Ammon's horn (tissue), 1 donor: ENCODE measurements at places on chromosomes 5 and 9.
A peak's percentile ranks its signal among the peaks of the same experiment; 100 is the strongest.

DNA sequence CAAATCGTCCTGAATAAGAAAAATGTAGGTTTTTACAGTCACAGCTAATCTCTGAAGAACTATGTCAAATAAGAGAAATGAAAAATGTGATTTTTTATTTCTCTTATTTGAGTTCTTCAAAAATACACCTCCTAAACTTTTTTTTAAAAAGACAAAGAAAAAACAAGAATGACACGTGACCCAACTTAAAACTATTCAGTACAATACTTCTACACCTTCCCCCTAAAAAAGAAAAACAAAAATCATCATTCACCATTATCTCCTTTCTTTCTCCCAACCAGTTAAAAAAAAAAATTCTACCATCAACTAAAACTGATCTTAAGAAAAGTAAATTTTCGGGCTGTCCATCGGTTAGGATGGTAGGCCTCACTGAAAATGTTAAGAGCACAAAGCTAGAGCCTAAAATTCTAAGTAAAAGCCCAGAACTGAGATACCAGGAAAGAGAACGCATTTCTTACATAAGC, 2.1 kb downstream of the RNF145 start:
- DNase-seq = no peak

GRCh38 chr9:77514886-77515711, 133.0 kb downstream of the GNA14 start:
- peak; percentile 50 for DNase-seq

- DNase-seq = no peak
Observed at GRCh38 chr5:14771189-14771588, 100.4 kb downstream of the ANKH start.

- DNase-seq = no peak
Observed at GRCh38 chr9:129665389-129665775, at the start of gene PRRX2. Gene PRRX2 (plus strand): TSS chr9:129665647. CDS start chr9:129665868, 221 bp downstream.

DNA sequence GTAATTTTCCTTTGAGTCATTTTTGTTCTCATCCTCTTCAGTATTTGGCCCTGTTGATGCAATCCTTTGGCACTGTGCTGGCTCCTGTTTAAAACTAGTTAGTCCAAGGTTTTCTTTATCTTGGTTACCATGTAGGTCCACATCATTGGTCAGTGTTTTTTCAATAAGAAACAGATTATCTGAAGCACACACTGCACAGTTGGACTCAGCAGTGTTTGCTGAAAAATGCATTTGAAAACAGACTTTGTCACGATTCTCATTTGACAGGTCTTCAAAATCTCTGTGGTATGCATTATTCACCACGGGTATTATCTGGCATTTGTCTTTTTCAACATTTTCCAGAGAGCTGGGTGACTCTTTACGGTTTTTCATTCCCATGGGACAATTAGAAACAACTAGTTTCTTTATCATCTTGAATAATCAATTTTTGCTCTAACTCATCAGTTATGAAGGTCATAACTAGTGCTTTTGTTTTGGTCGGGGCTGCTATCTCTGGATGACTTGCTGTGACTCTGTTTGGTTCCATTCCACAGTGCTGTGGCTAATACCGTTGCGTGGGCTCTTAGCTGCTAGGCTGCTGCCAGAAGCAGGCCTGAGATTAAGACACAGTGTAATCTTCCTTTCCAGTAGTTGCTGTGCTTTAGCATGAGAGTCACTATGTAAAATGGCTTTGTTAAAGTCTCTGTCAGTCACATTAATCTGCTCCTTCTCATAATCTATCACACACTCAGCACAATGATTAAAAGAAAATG, 36.2 kb downstream of the NUDT12 start:
- DNase-seq = no peak

DNA sequence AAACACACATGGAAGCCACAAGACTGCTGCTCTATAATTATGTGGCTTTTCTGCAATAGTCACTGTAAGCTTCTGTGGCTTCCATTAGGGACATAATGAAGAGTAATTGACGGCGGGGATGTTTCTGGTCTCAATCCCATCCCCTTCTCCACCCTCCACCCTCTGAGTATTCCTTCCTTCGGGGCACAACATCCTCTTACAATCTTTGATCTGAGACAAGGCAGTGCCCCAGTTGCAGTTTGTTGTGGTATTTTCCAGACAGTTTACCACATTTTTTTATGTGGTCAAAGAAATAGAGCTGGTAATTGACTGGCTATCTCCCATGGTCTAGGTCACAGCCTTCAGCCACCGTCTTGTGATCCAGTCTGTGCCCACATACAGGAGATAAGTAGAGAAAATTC, 277.7 kb downstream of the NR2F1-AS1 start:
- no peak for DNase-seq

DNA sequence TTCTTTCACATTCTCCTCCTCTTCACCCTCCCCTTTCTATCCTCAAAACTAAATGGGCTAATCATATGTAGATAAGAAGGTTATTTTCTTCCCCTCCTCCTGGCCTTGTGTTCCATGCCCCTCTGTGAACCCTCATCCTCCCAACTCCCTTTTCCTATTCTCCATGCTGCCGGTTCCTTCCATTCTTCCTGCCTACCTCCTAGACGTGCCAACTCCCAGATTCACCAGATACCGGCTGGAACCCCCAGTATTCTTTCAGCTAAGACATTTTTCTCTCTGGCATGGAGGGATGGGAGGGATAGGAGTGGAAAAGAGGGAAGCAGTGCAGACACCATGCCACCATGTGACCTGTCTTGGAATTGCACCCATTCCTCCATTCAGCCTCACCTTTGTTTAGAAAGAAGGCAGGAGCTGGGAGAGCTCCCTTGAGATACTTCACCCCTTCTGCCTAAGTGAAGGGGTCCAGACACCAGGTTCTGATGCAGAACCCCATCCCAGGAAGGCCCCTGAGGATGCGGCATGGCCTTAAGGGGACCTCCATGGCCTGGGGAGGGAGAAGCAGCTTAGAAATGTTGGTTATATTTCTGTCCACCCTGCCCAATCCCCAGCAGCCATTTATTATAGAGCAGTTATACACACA, 4.8 kb downstream of the DNAJB5 start:
- peak; percentile 76 for DNase-seq

DNA sequence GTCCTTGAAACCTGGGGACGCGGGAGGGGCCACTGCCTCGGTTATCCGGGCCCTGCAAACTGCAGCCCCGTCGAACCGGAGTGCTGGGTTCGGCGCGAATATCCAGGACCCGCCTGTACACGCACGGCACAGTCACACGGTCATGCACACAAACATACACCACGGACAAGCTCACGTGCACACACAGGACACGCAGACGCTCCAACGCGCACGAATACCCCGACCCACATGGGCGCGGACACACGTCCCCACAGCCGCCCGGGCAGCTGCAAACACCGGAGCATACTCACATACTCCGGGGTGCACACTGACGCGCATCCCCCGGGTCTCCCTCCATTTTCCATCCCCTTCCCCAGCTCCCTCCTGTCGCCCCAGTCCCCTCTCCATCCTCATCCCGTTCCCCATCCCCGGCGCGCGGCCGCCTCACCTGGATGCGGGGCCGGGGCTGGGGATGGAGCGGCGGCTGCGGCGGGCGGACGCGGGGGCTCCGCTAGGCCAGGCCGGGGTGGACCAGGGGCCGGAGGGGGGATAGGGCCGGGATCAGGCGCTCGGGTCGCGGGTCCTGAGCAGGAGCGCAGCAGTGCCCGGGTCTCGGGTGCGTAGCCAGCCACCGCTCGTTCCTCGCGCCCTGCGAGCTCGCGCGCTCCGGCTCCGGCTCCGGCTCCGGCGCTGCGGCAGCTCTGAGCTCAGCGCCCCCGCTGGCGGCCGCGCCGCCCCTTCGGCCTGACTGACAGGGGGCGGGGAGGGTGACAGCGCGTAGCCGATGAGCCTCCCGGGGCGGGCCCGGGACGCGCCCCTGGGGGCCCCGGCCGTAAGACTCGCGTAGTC, at the start of the genes EIF4E1B and SNCB:
Gene EIF4E1B (plus strand): TSS at position 823 of the 828 bp plus-strand sequence. CDS start 12,113 bp downstream, outside the sequence.
Gene SNCB (minus strand): TSS at position 682 of the 828 bp plus-strand sequence. CDS start 880 bp downstream, outside the sequence.
- DNase-seq = no peak

DNA sequence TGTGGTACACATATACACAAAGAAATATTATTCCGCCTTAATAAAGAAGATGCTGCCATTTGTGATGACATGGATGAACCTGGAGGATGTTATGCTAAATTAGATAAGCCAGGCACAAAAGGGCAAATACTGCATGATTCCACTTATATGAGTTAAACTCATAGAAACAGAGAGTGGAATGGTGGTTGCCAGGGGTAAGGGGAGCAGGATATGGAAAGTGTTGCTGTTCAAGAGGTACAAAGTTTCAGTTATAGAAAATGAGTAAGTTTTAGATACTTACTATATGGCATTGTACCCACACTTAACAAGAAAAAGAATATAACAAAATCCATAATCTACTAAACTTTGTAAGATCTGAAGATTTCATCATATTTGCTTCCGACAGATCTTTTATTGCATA, 252.2 kb downstream of the SYK start:
- no peak for DNase-seq

- no peak for DNase-seq
Observed at GRCh38 chr5:56574778-56575177, 240.6 kb upstream of the MAP3K1 start.

DNA sequence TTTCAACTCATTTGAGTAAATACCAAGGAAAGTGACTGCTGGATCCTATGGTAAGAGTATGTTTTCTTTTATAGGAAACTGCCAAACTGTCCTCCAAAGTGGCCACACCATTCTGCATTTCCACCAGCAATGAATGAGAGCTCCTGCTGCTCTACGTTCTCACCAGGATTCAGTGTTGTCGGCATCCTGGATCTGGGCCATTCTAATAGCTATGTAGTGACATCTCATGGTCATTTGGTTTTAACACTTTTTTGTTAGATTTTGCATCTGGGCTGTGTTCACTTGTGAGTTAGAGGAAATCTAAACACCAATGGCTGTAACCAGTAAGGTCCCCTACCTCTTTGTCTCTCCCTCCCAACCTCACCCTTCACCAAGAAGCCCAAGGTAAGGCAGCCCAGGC, 115.9 kb downstream of the ATPSCKMT start:
- DNase-seq = peak; percentile 42

- DNase-seq = no peak
Observed at GRCh38 chr5:65938256-65938655, 11.9 kb downstream of the ERBIN start.

GRCh38 chr5:138536665-138537315, 6.2 kb downstream of the ETF1 start:
- DNase-seq = no peak

DNA sequence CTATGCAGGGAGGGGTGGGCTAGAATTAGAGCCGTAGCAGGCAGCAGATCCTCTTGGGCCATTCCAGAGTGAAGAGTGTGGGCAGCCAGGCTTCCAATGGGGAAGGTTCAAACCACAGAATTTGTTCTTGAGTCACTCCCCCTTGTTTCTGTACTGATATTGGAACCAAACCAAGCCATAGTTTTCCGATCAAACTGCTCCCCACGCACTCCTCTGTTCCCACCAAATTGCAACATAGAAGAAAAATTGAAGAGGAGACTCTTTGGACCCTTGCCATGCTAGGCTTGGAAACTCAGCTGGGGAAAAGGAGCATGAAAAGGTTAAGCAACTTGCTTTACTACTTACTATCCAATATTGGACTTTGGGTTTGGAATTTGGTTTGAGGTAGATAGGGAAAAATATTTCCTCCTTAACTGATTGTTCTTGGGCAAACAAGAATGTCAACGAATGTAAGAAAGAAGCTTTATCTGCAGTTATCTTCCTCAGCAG, 165.8 kb upstream of the NR3C1 start:
- DNase-seq = no peak
